ENCODE measurements at places on chromosomes 5 and 9.
A peak's percentile ranks its signal among the peaks of the same experiment; 100 is the strongest.

- peak; percentile 4 for DNase-seq
These were observed 373.6 kb upstream of the SGCD start for GRCh38 chr5:155953335-155953734.

DNA sequence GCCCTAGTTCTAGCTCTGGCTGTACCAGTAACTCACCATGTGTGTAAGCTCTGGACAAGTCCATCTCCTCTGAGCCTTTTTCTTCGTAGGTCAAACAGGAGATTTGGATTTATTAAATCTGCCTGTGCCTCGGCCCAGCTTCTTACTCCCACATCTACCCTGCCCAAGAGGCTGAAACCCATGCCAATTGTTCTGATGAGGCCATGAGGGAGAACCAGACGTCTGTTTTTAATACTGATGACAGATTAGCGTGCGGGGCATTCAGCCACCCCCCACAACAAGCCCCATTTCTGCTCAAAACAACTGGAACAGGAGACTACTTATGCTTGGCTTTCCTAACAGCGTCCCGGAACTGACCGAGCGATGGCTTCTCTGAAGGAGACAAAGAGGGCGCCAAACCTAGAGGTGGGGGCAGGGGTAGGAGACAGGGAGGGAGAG is 81.2 kb upstream of the TRIM32 start:
- no peak for DNase-seq

- DNase-seq, result no peak
These were observed 115.7 kb upstream of the MPDZ start for GRCh38 chr9:13395156-13395555.

GRCh38 chr5:113278976-113279375 is 155.8 kb downstream of the TSSK1B start:
- DNase-seq, result peak; percentile 6

- DNase-seq, result peak; percentile 17
These were observed 114.3 kb downstream of the STARD4 start for GRCh38 chr5:111398013-111398412.

GRCh38 chr5:168353216-168353957 is 61.9 kb downstream of the WWC1 start:
- DNase-seq, result no peak

DNA sequence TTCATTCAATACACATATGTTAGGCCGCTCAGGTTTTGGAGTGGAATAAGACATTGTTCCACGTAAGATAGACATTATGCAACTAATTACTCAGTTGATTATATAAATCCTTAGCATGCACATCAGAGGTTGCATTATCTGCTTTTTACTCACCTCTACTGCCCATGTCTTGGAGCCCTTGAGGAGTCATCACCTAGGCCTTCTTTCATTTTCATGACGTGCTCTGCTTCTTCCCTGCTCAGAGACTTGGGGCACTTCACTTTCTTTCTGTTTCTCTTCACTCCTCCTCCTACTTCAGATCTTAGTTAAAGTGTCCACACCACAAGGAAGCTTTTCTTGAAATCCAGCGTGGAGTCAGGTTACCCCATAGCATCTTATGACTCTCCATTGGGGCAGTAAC is 241.1 kb downstream of the TLR4 start:
- no peak for DNase-seq

DNA sequence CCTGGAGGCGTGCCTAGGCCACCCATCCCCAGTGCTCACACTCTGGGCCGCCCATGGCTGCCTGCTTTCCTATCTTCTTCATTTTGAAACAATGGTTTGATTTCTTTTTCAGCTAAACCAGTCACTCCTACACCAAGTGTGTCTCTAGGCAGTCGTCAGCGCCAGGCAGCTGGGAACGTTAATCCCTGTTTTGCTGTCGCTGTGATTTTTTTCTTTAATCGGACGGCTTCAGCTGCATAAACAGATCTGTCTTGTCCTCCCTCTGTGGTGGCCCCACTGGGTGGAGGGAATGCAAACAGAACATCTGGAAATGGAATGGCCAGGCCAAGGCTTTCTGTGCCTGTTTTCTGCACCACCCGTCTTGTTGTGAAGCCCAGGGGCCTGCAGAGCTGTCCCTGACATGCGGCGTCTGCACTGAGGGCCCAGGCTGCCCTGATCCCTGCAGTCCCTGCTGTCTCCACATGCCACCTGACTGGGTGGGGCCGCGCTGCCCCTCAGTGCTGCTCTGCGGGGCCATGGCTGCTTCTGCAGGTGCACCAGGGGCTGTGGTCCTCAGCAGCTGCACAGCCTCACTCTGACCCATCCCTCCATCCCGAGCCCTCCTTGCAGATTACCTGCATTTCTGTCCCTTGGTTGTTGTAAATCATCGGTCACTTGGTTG is 51.5 kb downstream of the WNK2 start:
- no peak for DNase-seq

DNA sequence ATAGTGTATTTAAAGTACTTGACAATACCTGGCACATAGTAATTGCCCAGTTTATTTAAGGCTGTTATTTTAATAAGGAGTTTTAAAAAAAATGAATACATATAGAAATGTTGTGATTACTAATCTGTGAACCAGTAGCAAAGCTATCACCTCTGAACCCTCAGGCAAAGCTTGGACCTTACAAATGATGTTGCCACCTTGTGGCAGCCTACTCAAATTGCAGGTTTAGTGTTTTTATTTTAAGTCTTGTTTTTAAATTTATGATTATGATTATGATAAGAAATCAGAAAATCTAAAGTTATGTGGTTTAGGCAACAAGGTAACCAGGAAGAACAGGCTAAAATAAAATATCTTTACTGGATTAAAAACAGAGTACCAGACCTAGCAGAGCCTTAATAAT is 35.8 kb downstream of the PPARGC1B start:
- no peak for DNase-seq

DNA sequence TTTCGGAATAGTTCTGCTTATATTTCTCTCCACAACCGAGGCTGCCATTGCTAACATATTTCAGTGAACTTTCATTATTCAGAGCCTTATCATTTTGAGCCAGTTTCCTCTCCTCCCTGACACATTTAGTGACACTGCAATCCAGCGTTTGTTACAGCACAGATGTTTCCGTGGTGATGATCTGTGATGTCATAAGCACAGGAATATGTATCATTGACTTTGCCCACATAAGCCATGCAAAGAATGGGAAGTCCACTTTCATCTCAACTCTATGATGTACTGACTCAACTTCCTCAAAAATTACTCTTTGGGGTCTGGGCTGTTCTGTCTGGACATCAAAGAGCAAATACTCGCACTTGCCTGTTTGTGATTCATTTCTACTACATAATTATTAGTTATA is 291.8 kb downstream of the EBF1 start:
- DNase-seq, result no peak

DNA sequence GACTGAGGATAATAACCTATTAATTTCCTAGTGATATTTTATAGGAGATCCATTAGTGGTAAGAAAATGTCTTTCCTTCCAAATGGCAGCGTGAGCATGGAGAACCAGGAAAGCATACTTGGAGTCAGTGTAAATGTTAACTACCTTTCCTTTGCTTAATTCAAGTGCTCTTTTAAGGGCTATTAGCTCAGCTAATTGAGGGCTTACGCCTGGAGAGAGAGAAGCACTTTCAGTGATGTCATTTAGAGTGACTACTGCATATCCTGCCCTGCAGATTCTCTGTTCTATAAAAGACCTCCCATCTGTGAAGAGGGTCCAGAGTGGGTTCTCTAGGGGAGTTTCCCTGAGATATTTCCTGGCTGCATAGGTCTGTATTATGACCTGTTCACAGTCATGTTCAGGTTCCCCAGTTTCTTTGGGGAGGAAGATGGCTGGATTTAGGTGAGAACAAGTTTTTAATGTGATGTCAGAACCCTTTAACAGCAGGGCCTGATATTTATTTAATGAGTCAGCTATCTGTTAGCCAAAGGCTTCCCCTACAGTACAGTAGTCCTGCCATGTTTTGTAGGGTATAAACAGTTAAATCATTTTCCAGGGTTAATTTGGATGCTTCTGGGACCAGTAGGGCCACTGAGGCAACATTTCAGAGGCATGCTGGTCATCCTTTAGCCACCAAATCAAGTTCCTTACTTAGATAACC is 89.6 kb downstream of the TRIM36 start:
- DNase-seq, result no peak

DNA sequence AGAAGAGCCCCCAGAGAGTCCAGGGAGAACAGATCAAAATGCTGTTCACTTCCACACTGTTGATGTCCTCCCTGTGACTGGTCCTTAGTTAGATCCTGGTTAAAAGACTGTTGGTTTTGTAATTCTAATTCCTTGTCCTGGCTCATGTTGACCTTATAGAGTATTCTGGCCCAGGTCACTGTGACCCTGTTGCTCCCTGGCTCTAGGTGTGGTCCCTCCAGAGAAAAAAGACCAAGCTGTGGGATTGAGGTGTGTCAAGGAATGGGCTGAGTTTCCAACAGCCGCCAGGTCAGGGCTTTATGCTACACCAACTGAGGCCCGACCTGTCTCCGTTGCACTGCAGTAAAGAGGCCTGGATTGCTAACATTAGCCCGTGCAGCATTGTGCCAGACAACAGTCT is 241.0 kb upstream of the MSX2 start:
- DNase-seq, result no peak

DNA sequence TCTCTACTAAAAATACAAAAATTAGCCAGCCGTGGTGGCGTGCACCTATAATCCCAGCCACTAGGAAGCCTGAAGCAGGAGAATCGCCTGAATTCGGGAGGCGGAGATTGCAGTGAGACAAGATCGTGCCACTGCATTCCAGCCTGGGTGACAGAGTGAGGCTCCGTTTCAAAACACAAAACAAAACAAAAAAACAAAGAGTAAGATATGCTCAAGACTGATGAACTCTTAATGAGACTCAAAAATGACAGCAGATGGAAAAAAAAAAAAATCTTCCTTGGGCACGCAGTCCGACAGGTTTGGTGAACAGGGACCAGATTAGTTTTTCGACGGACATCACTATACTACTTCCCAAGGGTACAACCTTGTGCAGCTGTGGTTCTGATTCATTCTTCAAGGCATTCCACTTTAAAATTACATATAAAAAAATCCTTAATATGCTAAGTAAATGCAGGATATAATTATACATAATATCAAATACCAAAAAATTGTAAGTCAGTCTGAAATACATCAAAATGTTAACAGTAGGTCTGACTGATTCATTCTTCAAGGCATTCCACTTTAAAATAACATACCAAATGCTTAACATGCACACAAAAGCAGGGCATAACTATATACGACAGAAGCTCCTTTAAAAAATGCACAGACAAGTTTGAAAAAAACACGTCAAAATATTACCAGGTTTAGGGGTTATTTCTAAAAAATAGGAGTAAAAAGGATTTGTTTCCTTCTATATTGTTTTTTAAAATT is 12.3 kb downstream of the PSIP1 start:
- DNase-seq, result no peak

DNA sequence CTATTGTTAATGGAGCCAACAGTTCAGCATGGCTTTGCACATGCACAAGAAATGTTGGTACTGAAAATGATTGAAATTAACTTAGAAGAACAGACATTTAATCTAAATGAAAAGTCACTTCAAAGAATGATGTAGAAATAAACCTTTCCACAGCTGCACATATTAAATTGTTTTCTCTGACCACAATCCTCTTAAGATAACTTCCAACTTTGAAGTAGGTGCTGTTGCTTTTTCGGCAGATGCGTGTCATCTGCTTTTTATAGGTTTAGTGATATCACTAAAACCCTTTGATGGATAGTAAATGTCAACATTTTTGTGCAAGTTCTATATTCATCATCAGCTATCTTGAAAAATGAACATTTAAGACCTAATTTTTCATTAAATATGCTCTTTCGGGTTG is 25.3 kb upstream of the SLC1A3 start:
- DNase-seq, result no peak

DNA sequence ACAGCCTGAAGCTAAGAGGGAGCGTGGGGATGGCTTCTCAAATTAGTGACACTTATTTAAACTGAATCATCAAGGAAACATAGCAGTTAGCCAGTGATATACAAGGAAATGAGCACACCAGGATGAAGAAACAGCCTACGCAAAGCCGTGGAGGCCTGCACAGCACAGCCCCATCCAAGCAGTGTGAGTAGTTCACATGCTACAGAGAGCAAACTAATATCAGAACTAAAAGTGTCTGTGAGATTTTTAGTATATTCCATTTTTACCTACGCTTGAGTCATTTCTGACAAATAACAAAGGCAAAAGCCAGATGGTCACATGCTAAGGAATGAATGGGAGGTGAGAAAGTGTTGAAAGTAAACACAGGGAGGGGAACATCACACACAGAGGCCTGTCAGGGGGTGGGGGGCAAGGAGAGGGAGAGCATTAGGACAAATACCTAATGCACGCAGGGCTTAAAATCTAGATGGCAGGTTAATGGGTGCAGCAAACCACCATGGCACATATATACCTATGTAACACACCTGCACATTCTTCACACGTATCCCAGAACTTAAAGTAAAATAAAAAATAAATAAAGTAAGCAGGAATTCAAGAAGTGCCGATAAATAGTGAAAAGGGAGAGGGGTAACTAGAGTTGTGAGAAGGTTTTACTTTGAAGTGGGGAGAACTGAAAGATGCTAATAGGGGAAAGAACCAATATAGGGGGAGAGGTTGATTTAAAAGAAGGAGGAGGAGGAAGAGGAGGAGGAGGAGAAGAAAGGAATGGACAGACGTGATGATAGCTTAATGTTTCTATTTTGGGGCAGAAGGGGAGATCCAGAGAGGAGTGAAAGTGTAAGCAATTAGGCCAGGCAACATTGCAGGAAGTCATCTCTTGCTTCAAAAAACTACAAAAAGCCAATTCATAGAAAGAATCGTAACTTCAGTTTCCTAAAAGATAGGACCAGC is 100.9 kb upstream of the PTGER4 start:
- DNase-seq, result peak; percentile 66

DNA sequence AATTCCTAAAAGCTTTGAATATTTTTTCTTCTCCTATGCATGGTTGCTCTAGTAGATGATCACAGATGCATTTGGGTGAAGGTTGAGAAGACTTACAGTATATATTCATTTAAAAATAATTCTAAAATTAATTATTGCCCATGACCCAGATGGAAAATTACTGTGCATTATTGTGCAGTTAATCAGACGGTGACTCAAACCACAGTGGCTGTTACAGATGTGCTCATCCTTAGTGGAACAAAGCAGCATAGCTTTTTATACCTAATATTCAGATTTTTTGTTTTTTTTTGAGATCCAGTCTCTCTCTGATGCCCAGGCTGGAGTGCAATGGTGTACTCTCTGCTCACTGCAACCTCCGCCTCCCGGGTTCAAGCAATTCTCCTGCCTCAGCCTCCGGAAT is 10.7 kb downstream of the OR2V1 start:
- DNase-seq, result no peak

GRCh38 chr5:154084062-154084639 is 45.4 kb downstream of the MFAP3 start:
- no peak for DNase-seq

DNA sequence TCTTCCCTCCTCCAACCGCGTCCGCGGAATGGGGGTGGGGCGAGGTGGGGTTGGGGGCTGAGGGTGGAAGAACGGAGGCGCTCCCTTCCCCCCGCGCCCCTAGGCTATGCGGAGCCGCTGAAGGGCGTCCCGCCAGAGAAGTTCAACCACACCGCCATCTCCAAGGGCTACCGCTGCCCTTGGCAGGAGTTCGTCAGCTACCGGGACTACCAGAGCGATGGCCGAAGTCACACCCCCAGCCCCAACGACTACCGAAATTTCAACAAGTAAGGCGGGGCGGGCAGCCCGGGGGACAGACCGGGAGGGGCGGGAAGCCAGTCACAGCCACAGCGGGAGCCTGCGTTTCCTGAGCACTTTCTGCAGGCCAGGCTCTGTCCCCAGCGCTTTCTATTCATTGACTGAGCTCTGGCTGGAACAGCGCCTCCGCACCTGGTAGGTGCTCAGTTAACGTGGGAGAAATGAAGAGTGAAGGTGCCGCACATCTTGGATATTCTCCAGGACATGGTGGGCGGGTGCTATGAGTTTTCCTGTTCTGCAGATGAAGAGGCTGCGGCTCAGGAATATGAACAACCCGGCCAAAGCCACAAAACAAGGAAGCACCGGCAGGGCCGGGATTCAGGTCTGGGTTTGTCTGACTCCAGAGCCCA is 11.3 kb downstream of the MYOZ3 start:
- peak; percentile 42 for DNase-seq

All from activated CD4-positive, alpha-beta T cell treated with anti-CD3 and anti-CD28 coated beads, Interleukin-2, amount 50 U/mL, for 48 hours (primary cell).